Stimulated activated CD8-positive, alpha-beta memory T cell treated with anti-CD3 and anti-CD28 coated beads, Interleukin-7, amount 100 ng/mL, for 24 hours (primary cell): ENCODE measurements at places on chromosomes 7 and 10.

GRCh38 chr10:113959383-113959760 lies 84.3 kb upstream of the ADRB1 start:
- DNase-seq, result no peak

DNA sequence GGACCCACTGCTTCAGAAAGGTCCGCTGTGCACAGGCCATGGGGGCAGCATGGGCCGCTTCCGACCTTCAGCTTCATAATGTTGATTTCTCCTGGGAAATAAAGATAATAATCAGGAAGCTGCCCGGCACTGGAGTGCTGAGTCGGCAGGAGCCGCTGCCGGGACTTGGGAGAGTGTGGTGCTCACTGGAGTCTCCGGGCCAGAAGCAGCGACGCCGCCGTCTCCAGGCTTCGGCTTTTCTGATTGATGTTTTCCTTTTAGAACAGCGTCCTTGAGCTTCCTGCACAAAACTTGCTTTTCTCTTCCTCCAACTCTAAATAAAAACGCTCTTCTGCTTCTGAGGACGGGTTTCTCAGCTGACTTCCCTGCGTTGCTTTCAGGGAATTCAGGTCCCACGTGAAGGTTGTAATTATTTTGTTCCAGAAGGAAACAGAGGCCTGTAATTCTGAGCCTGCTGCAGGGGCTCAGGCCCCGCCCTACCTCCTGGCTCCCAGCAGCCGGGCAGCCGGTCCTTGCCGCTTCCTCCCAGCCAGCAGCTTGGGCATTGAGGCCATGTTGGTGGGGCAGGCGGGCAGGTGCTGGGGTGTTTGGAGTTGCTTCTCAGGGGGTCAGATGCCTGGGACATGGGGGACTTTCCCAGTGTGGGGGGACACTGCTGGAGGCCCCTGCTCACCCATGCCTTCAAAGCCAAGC lies 14.7 kb downstream of the PWWP2B start:
- DNase-seq, result no peak

- no peak for DNase-seq
Measured at GRCh38 chr10:122798704-122799231, 46.9 kb downstream of the CUZD1 start.

DNA sequence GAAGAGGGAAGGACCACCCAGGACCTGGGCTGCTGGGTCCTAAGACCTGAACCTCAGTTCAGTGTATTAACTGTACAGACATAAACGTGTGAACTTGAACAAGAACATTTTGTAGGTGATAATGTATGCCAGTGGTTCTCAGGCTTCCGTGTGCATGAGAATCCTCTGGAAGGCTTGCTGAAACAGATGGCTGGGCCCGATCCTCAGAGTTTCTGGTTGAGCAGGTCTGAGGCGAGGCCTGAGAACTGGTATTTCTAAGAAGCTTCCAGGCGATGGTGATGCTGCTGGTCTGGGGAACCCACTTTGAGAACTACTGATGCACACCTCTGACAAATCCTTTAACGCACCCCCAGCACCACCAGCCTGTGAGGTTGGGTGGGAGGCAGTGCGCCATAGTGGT lies 70.4 kb downstream of the CDH23 start:
- no peak for DNase-seq
